ENCODE measurements at places on chromosomes 12 and 14. TPM values are rescaled to one million over a fixed set of nuclear protein-coding genes. Genes with fewer than 3 reads are reported as not detected.

Gene KIF26A
- total RNA-seq: 8.1 TPM

Gene LMBR1L
- 24.4 TPM for total RNA-seq

Gene TAS2R8
- not detected for total RNA-seq

Gene CAPS2
- 10.6 TPM for total RNA-seq

Gene SERPINA10
- not detected for total RNA-seq

Gene MYH6
- total RNA-seq: 11,820 TPM

Gene GXYLT1
- total RNA-seq: 6.4 TPM

Gene ALDH2
- total RNA-seq: 268 TPM

Gene SYNJ2BP
- total RNA-seq: 43.8 TPM

Gene IAPP
- total RNA-seq: not detected

Gene PLCZ1
- total RNA-seq: 0.59 TPM

DNA sequence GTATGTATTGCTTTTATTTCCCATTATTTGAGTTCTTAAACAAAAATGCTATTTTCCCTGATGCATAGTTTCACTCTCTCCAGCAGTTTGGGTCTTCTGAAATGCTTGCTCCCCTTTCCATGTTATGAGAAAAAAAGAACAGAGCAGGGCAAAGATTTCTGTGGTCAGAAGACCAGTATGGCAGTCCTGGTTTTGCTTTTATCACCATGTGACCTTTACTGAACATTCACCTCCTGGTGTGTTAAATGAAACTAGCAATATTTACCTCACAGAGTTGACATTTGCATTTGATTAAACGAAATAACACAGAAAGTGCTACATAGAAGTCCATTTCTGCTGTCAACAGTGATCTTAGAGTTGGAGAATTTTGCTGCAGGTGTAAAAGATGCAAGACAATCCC, 141.0 kb upstream of the G2E3 start:
- no peak for DNase-seq

DNA sequence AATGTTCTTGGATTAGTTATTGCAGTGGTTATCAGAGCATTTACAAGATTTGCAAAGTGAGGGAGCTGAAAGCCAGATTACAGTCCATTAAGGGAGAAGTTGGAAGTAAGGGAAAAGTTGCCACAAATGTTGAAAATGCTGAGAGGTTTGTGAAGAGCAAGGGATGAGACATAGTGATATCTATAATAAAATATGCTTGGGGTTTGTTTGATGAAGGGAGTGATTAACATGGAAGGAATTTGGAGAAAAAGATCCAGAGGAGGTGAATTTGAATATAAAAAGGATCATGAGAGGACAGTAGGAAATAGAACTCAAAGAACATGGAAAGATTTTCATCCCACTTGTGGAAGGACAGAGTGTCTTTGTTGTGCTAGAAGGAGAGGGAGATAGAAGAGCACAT, 19.3 kb upstream of the CCER1 start:
- no peak for DNase-seq

GRCh38 chr14:94793901-94794300, 24.0 kb upstream of the GSC start:
- DNase-seq: no peak

- DNase-seq: no peak
Measured at GRCh38 chr12:62282057-62282774, 22.0 kb downstream of the USP15 start.

DNA sequence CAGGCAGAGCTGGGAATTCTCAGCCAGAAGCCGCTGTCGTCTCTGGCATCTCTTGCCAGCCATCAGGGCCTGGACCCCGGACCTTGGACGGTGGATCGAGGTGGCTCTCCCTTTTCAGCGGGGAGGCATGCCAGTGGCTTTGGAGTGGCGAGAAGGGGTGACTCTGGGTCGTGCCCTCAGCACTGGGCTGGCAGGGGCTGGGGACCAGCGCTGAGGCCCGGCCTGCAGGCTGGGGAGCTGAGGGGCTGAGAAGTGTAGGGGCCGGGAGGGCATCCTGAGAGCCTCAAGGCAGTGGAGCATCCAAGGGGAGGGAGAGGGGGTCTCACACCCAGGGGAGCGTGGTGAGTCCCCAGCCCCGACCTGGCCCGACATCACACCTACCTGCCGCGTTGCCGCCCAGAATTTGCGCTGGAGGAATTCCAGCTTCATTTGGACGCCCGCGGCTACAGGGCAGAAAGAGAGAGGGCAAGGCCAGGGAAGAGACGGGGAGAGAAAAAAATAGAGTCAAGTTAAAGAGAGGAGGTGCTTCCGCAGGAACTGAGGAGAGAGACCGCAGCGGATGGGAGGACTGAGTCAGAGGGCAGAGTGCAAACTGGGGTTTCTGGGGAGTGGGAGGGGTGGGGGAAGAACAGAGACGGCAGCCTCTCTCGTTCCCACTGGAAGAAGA, 9.0 kb upstream of the LRTM2 start:
- no peak for DNase-seq

DNA sequence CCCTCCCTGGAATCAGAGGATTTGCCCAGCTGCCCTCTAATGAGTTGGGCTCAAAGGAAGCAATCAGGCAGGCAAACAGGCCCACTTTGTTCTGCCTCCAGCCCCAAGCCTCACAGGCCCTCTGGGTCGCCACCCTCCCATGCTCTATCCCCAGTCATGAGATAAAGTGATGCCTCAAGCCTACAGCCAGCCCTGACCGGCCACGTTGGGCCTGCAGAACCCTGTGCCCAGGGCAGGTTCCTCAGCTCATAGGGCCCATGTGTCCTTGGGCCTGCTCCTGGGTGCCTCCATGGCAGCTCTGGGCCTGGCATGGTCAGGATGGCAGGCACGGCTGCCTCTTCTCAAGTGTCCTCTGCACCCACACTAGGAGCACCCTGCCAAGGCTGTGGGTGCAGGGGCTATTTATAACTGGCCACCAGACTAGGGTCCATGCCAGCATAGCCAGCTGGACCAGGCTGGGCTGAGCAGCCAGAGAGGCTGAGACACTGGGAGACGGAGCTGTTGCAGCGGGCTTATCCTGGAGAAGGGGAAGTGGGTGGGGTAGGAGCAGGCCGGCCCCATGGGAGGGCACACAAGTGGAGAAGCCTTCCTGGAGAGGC, 20.2 kb downstream of the HDAC7 start:
- peak; percentile 68 for DNase-seq

DNA sequence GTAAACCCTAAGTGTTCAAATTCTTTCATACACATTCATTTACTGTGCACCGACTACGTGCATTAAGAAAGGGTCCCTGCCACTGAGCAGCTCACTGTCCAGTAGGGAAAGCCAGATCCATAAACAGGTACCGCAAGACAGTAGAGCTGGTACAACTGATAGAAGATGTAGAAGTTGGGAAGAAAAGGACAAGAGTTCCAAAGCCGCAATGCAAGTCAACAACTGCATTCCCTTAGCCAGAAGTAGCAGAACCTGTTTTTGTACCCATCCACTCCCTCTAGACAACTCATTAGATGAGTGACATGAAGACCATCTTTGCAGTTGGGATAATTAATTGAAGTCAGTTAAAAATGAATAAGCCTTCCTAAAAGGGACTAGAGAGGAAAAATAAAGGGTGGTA, 1.3 kb downstream of the SENP1 start:
- no peak for DNase-seq

- no peak for DNase-seq
Measured at GRCh38 chr14:52313462-52313861, 650 bp upstream of the PTGER2 start.

- no peak for DNase-seq
Measured at GRCh38 chr12:27627123-27627852, 69.0 kb upstream of the REP15 start.

DNA sequence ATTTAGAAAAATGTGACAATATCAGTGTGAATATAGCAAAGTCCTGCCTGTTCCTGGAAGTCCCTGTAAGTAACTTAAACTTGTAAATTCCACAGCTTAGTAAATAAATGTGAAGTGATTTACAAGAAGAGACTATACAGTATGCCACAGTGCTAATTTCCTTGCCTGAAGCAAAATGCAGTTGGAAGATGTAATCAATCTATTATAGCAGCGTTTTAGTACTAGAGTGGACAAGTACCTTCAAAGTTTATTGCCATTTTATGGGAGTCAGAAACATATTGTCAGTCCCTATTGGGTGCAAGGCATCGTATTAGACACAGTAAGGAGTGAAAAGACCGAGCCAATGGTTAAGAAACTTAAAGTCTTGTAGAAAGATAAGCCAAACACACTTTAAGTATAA, 94.1 kb downstream of the TRHDE start:
- DNase-seq: no peak

GRCh38 chr14:74664717-74665116, 48.2 kb downstream of the AREL1 start:
- DNase-seq: no peak

- no peak for DNase-seq
Measured at GRCh38 chr14:61652526-61653262, 42.6 kb upstream of the HIF1A start.

GRCh38 chr14:57174466-57174865, 94.2 kb downstream of the EXOC5 start:
- no peak for DNase-seq

DNA sequence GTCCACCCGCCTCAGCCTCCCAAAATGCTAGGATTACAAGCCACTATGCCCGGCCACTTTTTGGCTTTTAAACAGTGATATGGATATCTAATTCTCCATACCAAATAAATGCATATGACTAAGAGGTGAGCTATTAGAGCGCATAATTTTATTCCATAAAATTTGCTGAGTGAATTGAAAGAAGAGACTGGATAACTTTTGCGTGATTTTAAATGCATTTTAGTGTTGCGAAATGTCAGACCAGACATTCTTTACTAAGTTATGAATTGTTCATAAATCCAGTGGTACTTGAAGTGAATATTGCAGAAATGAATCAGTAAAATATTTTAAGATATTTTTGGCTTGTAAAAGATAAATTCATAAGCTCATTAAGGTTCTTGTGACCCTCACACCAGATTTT, 50.9 kb upstream of the DIP2B start:
- no peak for DNase-seq

DNA sequence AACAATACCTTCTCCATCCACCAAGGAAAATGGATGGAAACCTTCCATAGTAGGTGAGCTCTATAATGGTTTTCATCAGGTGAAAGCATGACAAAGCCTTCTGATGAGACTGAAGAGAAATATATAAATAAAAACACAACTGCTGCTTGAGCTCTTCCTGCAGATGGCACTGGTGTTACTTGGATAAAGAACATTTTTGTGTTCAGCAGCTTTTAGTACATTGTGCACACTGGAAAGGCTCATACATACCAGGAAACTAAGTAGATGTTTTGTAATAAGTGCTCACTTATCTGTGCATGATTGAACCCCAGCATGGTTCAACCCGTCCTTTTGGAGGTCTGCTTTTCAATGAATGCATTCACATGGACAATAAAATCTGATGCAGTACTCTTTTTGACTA, 357.3 kb upstream of the MIS18BP1 start:
- no peak for DNase-seq

- no peak for DNase-seq
Measured at GRCh38 chr12:8996682-8997405, 7.5 kb downstream of the KLRG1 start.

- DNase-seq: no peak
Measured at GRCh38 chr14:39268393-39268792, 34.7 kb downstream of the MIA2 start.

DNA sequence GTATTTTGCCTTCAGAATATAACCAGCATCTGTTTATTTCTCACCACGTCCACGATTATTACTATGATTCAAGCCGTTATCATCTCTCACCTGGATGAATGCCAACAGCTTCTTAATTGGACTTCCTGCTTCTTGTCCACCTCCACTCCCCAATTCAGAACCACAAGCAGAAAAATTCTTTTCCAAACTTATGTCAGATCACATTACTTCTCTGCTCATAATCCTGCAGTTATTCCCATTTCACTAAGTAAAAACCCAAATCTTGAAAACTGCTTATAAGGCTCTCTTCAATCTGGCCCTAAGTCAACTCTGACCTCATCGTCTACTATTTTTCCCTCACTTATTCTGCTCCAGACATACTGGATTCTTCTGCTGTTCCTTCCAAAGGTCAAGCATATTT, 2.0 kb downstream of the CRY1 start:
- no peak for DNase-seq

DNA sequence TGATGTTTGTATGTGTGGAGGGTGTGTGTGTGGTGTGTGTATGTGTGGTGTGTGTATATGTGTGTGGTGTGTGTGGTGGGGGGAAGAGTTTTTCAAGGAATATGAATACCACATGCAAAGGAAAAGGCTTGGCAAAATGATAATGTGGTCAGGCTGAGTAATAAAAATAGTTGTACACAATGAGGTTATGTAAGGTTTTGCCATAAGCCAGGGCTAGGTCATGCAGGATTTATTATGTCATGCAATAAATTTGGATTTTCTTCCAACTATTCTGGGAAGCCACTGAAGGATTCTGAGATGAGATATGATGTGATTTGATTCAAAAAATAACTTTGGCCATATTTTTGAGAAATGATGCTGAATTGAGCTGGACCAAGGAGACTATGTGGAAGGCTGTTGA, 1191.6 kb upstream of the SEL1L start:
- no peak for DNase-seq

DNA sequence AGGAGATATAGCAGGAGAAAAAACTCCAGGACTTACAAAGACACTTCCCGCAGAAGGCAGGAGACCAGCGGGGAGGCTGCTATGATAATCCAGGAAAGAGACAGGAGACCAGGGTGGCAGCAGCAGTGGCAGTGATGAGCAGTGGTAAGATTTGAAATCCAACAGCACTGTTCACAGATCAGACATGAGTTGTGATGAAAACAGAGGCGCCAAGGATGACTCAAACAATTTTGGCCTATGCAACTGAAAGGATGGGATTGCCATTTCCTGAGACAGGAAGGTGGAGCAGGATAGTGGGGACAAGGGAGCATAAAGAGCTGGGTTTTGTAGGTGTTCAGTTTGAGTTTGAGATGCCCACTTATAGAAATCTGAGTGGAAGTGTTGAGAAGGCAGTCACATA, 108.6 kb upstream of the DYRK2 start:
- no peak for DNase-seq

DNA sequence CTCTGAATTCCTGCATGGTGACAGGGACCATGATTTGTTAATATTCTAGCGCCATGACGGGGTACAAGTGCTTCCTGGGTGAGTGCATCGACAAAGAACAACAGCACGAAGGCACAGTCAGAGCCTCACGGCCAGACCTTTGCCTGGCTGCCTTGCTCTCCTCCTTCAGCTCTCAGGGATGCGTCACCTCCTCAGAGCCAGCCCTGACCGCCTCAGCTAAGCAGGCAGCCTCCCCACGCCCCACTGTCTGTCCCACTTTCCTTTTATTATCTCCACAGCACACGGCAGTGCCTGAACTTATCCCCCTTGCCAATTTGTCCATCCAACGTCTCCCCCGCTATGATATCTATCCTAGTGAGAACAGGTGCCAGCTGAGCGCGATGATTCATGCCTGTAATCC, 16.5 kb upstream of the FZD10 start:
- no peak for DNase-seq

DNA sequence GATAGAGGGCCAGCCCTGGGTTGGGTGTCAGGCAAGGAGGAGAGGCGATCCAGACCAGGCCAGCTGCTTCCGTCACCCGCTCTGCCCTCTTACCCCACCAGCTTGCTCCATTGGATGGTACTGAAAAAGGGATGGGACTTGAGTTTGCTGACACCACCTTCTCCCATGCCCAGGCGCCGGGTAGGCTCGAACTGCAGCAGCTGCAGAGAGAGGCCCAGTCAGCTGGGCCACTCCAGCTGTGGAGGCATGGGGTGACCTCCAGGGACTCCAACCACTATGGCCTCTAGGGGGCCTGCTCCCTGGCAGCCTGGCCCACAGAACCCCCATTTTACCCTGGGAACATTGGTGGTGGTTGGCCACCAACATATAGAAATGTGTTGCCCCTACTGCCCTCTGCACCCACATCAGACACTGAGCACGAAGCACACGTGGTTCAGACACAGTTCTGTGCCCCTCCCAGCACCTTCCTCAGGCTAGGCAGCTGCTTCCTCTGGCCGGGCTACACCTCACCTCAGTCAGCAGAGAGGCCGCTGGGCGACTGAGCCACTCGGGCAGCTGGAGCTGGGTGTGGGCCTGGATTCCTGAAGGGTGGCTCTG, 16.0 kb downstream of the RPS6KL1 start:
- no peak for DNase-seq

All from left cardiac atrium (tissue), 4 donors.